ENCODE measurements at places on chromosomes 13 and 19.

DNA sequence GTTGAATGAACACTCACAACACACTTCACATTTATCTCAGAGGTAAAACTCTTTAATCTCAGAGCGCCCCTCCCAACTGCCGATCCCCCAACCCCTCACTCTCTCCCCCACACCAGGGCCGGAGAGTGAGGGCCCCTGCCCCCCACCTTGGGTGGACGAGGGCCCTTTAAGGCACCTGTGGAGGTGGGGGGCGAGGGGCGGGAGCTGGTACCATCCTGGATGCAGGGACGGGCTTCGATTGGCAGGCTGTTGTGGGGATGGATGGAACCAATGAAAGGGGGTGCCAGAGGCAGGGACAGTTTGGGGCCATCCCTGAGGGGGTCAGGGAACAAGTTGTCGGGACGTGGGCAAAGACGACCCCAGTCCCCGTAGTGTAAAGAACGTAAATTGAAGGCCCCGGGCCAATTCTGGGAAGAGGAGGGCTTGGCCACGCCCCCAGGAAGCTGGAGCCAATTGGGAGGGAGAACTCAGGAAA, 1.7 kb upstream of the PNKP start:
- no peak for DNase-seq

DNA sequence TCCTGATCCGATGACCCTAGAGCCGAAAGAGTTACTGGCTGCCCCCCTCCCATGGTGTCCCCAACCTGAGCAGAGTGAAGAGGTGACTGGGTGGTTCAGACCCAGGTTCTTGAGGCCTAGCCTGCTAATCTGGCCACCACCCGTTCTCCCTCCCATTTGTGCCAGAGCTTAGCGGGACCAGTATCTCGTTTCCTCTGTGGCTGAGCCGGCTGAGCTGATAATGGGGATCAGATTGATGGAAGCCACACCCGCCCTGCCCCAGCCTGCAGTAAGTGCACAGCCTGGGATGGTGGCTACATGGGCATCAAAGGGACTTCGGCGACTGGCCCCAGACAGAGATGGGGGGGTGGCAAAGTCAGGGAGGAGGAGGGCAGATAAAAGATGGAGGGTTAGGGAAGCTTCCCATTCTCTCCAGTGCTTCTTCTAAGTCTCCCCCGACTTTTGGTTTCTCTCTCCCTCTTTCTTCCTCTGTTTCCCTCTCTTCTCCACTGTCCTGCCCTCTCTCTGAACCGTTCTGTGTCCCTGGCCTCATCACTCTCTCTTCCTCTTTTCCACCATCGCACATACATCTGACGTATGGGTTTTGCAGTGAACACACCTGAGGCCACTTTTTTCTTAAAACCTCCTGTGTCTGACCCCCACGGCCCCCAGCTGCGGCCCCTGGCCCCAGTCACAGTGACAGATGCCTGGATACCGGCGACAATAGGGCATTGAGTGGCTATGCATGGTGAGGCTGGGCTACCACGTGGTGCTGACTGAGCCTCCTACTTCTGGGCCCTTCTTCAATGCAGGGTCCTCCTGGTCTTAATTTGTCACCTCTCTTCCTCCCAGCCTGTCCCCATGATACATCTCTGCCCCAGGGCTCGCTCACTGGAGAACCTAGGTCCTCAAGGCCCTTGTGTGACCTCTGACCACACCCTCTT, 2.4 kb downstream of the ELAVL3 start:
- DNase-seq, result no peak

DNA sequence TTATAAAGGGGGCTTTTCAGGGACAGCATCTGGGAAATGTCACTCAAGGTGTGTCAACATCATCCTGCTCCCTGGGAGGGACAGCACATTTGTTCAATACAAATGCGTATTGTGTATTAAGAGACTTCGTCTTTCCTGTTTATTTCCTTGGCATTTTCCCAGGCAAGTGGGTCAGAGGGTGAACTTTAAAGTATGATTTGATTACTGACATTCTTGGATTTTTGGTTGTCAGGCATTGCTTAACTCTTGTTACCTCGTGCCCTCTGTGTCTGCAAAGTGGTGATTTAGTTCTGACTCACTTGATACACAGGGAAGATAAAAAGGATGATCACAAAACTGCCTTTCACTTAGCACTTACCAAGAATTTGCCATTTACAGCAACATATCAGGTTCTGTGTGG, 292.7 kb downstream of the SUCLA2 start:
- no peak for DNase-seq

DNA sequence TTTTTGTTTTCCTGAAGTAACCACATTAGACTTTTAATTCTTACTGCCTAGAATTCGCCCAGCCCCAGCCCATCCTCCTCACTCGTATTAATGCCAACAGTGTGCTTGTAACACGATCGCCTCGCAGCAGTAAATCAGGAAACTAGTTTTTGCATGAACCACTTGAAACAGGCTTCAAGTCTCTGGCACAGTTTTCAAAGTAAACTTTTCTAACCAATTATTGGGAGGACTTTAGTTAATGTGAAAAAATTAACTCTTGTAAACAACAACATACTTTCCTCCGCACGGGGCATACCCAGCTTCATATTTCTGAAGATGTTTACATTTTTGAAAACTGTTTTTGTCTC, 39.2 kb downstream of the TNFRSF19 start:
- DNase-seq, result peak; percentile 8

- no peak for DNase-seq
Measured at GRCh38 chr19:30455881-30456280, 83.7 kb downstream of the ZNF536 start.

DNA sequence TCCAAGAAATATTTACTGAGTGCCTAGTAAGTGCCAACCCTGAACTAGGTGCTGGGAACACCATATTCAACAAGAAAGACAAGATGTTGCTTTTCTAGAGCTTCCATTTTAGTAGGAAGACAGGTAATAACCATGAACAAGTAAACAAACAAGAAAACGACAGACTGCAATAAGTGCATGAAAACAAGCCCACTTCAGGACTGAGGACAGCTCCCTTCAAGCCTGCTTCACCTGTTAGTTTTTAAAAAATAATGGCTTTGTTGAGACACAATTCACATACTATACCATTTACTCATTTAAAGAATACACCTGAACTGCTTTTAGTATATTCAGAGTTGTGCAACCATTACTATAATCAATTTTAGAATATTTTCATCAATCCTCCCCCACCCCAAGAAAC, 30.4 kb downstream of the CYP4F22 start:
- DNase-seq, result no peak

DNA sequence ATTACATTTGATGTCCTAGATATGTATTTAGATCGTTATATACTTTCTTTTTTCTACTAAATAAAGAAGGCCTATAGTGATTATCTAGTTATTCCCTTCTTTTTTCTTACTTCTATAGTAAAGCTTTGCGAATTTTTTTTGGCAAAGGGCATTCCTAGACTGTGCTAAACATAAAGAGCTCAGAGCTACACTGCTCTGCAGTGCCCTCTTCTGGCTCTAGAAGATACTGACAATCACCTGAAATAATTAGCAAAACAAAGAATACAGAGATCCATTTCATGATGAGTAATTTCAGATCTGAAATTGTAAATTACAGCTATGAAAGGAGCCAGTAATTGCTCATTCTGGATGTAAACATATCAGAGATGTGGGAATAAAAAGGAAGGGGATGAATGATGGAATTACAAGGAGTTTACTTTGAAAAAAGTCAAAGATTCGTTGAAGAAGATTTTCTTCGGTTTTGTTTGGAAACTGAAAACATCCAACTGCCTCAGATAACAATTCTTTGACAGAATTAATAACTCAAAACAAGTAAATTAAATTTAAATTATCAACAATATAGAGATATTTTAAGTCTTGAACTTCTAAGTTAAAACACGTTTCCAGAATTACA, 288.5 kb downstream of the NALCN start:
- peak; percentile 16 for DNase-seq

Data from NCI-H1105 (cell line).